ENCODE measurements at places on chromosomes 13 and 19.

GRCh38 chr19:5985098-5985783, 7.3 kb upstream of the RANBP3 start:
- H3K27me3 ChIP-seq, result no peaks in the 10 kb centered on the region
- no peak overlapping the region for H3K27ac ChIP-seq
- H3K4me1 ChIP-seq, result peaks cover 11% of the 10 kb centered on the region
- no peak overlapping the region for H3K4me3 ChIP-seq
- DNase-seq, result no peak
- no peaks in the 10 kb centered on the region for H3K36me3 ChIP-seq

GRCh38 chr13:41056194-41056593, 5.1 kb upstream of the WBP4 start:
- H3K36me3 ChIP-seq, result no peaks in the 10 kb centered on the region
- peaks cover 70% of the 10 kb centered on the region for H3K4me1 ChIP-seq
- H3K27me3 ChIP-seq, result no peaks in the 10 kb centered on the region
- no peak for DNase-seq

DNA sequence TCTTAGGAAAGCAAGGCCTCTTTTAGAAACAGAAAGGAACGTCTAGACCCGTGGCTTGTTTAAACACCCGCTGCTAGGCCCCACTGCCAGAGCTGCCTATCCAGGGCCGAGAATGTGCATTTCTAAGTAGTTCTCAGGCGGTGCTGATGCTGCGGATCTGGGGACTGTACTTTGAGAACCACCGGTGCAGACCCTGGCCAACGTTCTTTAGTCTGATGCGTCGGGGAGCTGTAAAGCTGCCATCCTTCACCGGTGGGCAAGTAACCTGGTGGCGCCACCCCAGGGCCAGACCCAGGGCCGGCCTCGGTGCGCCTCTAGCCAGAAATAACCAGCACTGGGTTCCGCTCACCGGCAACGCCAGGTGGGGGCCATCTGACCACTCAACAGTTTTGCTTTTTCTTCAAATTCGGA, 47.1 kb downstream of the TGDS start:
- H3K27ac ChIP-seq, result peak overlapping the region; percentile 85
- no peaks in the 10 kb centered on the region for H3K27me3 ChIP-seq

DNA sequence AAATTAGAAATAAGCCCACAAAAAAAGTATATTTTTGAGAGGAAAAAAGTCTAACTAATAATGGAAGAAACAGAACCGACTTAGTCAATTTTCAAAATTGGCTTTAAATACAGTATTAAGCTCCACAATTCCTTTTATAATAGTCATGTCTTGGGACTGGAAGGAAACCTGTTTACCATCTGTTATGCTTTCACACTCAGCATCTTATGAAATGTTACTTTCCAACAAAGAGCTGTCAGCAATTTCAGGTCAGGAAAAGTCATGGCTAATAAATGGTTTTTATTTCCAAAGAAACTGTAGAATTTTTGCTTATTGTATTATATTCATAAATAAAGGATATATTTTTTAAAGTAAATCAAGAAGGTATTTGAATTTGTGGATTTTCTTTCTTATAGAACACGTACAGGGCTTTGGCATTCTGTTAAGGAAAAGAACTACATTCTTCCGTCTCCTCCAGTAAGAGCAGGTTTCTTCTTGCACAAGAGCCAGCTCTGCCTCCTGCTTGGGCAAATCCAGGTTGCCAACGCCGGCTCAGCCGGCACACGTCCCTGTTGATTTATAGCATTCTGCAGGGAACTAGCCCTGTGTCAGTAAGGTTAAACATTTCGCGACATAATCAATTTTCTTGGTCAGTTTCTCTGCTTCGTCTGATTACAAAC, 52.9 kb upstream of the GPR12 start:
- no peaks in the 10 kb centered on the region for H3K4me1 ChIP-seq
- H3K36me3 ChIP-seq, result no peaks in the 10 kb centered on the region

DNA sequence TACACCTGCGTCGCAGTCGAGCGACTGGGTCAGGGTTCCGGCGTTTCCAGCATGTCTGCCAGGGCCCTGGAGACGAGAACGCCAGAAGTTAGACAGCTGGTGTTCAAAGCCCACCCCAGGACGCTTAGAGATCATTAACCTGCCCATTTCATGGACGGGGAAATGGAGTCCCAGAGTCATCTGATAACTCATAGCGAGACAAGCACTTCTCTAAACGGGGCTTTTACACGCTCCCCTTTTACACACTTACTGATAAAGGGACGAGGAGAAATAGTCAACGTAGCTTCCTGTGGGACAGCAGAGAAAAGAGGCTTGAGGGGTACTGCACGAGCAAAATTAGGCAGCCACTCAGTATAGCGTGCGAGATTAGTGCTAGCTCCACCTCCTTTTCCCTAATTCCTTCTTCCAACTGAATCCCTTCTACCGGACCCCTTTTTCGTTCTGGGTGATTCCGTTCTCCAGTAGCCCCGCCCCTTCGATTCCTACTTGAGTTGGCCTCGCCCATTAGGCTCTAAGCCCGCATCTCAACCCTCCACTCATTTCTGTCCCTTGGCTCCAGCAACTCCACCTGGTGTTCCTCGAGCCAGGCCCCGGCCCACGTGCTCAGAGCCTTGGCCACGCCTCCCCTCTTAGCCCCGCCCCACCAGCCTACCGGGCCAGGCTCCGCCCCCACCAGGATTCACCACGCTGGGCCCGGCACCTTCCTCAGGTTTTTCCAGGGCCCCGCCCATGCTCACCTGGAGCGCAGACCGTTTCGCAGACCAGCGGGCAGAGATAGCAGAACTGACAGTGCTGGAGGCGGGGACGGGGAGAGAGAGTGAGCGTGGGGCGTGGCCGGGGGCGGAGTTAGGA, 3.7 kb downstream of the HRC start:
- H3K27me3 ChIP-seq, result no peaks in the 10 kb centered on the region
- H3K27ac ChIP-seq, result peak overlapping the region; percentile 84
- no peaks in the 10 kb centered on the region for H3K36me3 ChIP-seq
- peak; percentile 92 for DNase-seq
- H3K4me1 ChIP-seq, result peaks cover 38% of the 10 kb centered on the region

GRCh38 chr13:112883241-112883945, 85.6 kb upstream of the MCF2L start:
- H3K36me3 ChIP-seq, result peaks cover 49% of the 10 kb centered on the region
- no peak overlapping the region for H3K4me3 ChIP-seq
- H3K27ac ChIP-seq, result no peak overlapping the region
- H3K27me3 ChIP-seq, result no peaks in the 10 kb centered on the region
- no peak for DNase-seq
